ENCODE measurements at places on chromosomes 3 and 15.

DNA sequence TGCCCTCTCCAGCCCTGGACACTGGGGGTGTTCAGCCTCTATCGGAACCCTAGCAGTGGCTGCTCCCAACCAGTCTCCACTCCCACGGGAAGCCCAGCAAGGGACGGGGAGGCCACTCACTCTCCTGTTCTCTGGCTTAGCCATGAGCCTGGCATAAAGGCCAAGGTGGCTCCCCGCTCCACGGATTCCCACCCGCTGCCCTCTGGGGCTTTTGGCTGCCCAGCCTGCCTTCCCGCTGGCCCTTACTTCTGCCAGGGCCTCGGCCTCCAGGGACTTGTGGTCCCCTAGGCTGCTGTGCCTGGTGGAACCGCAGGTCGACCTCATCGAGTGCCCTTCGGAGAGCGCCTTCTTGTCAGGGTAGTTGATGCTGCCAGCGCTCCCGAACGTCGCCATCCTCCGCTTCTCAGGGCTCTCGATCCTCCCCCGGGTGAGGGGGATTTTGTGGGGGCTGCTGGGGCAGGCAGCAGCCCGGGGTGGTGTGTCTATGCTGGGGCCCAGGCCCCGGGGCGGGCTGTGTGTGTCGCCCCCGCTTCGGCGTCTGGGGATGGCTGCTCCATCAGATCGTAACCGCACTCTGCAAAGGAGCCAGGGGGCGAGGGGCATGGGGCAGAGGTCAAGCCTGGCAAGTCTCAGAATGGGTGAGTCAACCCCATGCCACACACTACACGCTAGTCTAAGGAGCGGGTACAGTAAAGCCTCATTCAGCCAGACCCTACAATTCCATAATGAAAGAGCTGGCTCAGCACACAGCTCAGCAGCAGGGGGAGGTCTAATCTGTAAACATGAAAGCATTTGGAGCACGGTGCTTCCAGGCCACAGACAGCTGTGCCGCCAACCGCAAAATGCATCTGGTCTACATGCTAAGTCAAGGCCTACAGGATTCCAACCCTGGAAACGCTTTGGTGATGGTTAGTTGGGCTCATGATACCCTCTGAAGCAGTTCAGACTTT lies 27.3 kb upstream of the RAD18 start:
- DNase-seq: no peak

DNA sequence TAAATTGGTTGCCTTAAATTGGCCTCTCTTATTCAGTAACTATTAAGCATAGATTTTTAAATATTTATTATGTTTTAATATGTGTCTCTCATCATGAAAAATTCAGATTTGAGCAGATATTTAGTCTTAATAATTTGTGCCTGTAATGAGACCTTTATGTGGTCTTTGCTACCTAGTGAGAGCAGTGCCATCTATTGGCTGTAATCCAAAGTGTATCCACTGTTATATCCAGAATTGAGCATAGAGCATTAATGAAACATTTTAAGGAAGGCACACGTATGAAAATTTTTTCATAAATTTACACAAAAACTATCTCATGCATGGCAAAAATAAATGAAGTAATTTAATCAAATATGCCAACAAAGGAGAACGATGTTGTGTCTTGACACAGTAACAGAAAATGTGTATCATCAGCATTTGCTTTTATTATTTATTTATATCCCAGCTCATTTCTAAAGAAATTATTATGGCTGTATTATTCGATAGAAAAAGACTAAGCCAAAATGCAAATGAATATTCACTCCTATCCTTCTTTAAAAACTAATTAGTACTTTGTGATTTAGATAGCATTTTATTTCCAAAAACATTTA lies 203.5 kb downstream of the RSRC1 start:
- no peak for DNase-seq

- no peak for DNase-seq
Measured at GRCh38 chr3:16311960-16312451, 47.0 kb downstream of the OXNAD1 start.

DNA sequence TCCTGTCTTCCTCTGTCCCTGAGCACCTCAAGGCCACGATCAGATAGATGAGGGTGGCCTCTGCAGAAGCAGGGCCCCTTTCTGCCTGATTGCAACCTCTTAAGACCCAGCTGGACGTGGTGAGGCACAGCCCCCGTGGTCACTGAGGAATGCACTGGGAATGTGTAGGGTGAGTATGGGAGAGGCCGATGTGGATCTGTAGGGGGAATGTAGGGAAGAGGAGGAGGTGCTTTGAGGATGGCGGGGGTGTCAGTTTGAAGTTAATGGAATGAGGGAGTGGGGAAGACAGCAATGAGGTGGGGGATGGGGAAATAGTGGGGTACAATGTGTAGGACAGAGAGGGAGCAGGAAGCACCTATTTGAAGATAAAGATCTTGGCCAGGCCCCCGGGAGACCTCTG lies 785 bp upstream of the IQCF5 start:
- no peak for DNase-seq

- no peak for DNase-seq
Measured at GRCh38 chr15:58746174-58746573, 3.3 kb downstream of the ADAM10 start.

DNA sequence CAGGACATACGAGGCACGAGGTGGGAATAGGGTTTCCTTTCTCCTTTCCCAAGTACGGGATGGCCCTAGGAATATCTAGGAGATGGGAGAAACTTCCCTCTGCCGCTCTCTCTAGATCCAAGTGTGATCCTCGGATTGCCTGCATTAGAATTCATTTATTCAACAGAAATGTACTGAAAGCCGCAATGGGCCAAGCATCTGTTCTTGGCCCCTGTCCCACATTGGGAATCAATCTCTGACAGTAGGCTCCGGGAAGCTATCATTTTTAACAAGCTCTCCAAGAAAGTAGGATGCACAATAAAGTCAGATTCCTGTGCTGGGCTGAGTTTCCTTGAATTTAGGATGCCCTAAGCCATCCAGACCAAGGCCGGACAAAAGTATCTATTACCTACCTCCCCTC lies 37.2 kb upstream of the CA12 start:
- no peak for DNase-seq

DNA sequence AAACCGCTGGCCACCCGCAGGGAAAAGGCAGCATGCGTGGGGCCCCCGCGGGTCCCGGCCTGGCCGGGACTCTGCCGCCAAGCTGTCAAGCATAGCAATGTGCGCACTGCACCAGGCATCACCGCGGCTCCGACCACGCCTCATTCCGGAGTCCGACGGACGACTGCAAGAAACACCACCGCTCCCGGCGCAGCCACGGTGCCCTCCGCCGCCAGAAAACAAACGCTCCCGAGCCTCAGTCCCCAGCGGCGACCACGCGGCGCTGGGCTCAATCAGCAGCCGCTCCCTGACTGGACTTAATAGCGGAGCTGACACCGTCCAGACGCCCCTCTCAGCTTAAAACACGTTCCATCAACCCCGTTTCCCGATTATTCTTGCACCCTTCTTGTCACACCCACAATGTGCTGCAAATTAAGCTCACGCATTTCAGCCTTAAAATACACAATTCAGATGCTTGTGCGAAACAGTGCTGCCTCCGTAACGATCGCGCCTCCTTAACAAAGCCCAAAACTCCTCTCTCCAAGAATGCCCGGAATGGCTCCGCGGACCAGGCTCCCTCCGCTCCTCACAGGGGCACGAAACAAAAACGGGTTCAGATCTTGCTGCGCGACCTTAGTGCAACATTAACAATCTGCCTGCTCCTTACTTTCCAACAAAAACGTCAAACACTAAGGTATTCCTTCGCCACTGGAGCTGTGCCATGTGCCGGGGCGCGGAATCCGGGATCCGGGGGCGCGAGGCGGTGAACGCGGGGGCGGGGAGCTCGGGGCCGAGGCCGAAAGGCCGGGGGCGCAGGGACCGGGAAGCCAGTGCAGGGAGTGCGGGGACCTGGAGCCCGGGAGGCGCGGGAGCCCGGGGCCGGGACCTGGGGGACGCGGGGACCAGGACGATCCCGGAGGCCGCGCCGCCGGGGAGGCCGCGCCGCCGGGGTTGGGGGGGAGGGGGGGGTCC lies 655 bp downstream of the CYFIP1 start:
- no peak for DNase-seq

GRCh38 chr15:65980824-65981456 lies 111.6 kb downstream of the RAB11A start:
- DNase-seq: no peak

DNA sequence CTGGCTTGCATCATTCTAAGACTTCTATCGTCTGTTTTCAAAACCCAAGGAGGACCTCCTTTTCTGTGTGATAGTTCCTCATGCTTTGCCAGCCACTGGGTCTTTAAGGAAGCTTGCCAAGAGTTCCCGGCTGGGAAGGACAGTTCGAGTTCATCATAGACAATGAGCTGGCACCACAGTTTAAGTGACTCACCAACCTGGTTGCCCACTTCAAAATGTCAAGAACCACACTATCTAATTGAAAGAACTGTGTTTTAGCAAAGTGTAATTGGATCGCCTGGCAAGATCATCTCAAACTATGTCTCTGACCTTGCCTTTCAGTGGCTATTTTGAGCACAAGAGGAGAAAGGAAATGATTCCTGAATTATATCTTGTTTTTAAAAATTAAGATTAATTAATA lies 27.9 kb downstream of the SOX2 start:
- no peak for DNase-seq

GRCh38 chr3:39917065-39917773 lies 107.8 kb downstream of the MYRIP start:
- DNase-seq: no peak

- DNase-seq: no peak
Measured at GRCh38 chr3:8298021-8298954, 203.3 kb upstream of the LMCD1 start.

- no peak for DNase-seq
Measured at GRCh38 chr15:90701880-90702630, 15.1 kb upstream of the BLM start.

- DNase-seq: no peak
Measured at GRCh38 chr3:184805351-184806038, 6.5 kb upstream of the VPS8 start.

- no peak for DNase-seq
Measured at GRCh38 chr3:16126634-16127033, 47.8 kb upstream of the GALNT15 start.

DNA sequence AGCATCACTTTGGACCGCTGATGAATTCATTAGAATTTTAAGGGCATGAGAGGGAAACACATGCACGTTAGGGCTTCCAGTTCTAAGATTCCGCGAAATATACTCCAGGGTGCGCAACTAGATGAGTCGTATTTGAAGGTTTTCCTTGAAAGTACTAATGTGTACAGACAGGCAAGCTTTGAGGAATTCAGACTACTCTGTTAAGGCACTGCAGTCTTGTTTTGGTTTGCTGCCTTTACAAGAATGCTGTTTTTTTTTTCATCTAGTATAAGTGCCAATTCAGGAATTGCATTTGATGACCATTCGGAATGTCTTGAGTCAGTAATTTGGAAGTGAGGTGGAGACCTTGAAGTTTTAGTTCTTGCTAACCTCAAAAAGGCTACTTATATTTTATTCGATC lies 19.1 kb downstream of the TRNT1 start:
- DNase-seq: no peak

DNA sequence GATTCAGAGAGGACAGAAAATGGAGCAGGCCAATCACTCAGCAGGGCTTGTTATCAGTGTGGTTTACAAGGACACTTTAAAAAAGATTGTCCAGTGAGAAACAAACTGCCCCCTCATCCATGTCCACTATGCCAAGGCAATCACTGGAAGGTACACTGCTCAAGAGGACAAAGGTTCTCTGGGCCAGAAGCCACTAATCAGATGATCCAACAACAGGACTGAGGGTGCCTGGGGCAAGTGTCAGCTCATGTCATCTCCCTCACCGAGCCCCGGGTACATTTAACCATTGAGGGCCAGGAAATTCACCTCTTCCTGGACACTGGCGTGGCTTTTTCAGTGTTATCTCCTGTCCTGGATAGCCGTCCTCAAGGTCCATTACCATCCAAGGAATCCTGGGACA lies 513.7 kb upstream of the EPHA6 start:
- DNase-seq: no peak

GRCh38 chr3:32994045-32994444 lies 42.6 kb downstream of the CCR4 start:
- no peak for DNase-seq

- DNase-seq: no peak
Measured at GRCh38 chr3:127412578-127413317, 124.9 kb upstream of the PRR20G start.

- DNase-seq: no peak
Measured at GRCh38 chr3:188259596-188259995, 105.6 kb downstream of the LPP start.

DNA sequence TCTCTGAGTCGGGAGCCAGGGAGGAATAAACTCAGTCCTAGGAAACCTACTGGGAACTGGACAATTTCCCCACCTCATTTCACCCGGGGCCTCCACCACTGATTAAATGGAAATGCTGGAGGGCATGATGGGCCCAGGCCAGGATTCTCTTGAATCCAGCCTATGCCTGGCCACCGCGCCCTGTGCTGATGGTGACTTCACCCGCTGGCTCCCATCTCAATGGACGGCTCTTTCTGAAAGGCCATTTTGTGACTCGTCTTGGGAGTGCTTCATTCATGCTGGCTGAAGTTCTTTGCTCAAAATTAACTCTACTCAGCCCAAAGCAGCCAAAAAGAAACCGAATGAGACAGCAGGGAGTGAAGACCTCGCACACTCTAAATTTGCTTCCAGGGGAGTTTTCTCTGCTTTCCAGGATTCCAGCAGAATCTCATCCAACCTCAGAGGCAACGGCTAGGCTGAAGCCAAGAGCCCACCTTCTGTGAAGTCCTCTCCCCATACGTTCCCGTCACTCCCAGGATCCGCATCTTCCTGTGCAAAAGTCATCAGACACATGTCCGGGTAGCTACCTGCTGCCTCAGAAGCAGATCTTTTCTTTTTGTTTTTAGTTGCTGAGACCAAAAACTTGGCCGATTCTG lies 266.0 kb upstream of the ICE2 start:
- no peak for DNase-seq

- DNase-seq: no peak
Measured at GRCh38 chr3:115861166-115861733, 237.9 kb downstream of the GAP43 start.

GRCh38 chr3:75303741-75304140 lies 360.4 kb upstream of the FRG2C start:
- no peak for DNase-seq

GRCh38 chr3:128174675-128175590 lies 21.7 kb downstream of the EEFSEC start:
- no peak for DNase-seq

DNA sequence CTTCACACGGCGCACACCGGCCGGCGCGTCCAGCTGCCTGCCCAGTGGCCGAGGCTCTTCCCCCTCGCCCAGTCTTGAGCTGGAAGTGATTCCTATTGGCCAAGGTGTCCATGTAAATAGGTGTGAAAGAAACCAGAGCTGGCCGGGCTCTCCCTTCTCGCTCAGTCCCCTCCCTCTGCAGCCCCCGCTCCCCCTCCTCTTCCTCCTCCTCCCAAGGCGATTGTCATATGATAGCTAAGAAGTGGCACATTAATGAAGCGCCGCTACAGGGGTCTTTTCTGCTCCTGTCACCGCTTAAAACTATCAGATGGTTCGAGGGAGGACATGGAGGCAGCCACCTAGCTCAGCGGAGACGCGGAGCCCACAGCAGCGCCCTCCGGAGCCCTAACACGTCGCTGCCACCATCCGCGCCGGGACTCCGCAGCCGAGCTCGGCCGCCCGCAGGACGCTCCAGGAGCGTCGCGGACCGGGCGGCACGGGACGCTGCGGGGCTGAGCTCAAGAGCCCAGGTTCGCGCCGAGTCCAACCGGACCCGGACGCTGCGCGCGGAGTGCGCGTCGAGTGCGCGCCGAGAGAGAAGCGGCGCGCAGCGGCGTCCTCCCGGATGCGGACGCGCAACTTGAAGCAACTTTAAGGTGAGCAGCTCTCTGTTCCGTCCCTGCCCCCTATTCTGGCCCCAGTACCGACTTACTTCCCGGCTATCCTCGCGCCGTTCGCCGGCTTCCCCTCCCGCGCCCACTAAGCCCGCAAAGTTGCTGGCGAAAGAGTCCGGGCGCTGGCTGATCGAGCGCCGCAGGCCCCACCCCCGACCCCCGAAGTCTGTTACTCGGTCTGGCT lies at the start of gene FOXB1:
Gene FOXB1, plus strand, starts transcription at position 303 of the 837 bp plus-strand sequence. CDS start 653 bp downstream, outside the sequence.
- no peak for DNase-seq
